ENCODE measurements at places on chromosomes 7 and 10.
A peak's percentile ranks its signal among the peaks of the same experiment; 100 is the strongest.

- DNase-seq, result no peak
Measured at GRCh38 chr10:53619671-53620070, 847.1 kb upstream of the MBL2 start.

DNA sequence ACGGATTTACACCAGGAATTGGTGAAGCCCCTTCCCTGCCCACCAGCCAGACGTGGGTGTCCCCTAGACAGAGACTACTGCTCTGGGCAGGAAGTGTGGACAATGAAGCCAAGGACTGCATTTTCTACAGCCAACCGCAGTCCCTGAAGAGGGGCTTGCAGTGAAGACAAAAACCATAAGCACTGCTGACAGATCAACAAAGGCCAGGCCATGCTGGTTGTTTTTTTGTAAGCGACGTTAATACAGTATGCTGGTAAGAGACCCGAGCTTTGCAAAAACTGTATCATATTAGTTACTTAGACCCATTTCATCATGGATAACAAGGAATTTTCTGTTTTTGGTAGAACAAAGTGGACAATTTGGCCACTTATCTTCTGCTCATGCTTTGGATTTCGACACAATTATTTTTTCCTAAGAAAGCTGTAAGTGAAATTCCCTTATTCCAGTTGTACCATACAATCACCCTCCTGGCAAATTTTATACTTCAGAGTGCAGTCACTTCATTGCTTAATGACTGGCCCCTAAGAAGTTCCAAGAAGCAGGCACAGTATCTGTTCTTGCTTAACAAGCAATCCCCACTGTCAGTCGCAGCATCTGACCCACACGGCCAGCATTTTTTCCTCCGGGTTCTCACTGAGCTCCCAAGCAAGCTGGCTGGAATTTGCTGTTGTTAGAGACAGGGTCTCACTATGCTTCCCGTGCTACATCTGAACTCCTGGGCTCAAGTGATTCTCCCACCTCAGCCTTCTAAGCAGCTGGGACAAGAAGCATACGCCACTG is 163.5 kb downstream of the PARD3 start:
- DNase-seq, result no peak

DNA sequence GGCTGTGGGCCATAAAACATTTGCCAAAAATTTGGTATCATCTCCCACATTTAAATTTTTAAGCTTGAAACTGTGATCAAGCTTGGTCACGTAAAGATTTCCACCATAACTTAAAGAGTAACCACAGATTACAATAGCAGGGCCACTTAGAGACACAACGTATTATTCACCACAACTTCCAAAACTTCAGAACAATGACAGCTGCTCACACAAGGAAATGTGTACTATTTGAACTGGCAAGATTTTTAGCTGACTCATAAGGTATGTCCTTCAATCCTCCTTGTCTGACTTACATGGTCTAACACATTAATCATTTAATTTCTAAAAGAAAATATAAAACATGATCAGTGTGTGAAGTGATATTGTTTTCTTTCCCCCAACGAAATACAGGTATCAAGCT is 234.5 kb downstream of the PARD3 start:
- DNase-seq, result no peak

DNA sequence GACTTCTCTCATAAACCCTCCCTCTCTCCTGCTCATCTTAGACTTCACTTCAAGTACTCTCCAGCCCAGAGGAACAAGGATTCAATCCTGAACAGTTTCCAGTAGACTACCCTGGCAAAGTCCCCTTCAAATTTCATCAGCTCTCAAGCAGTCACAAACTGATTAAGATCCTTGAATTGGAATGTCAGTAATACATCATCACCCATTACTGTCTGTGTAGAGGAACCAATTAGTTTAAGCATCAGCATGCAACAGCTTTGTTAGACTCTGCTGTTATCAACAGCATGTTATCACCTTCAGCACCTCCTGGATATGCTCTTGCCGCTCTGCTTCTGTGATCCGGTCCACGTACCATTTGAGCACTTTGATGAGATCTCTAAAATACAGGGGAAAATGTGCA is 307.0 kb upstream of the IMMP2L start:
- DNase-seq, result no peak

DNA sequence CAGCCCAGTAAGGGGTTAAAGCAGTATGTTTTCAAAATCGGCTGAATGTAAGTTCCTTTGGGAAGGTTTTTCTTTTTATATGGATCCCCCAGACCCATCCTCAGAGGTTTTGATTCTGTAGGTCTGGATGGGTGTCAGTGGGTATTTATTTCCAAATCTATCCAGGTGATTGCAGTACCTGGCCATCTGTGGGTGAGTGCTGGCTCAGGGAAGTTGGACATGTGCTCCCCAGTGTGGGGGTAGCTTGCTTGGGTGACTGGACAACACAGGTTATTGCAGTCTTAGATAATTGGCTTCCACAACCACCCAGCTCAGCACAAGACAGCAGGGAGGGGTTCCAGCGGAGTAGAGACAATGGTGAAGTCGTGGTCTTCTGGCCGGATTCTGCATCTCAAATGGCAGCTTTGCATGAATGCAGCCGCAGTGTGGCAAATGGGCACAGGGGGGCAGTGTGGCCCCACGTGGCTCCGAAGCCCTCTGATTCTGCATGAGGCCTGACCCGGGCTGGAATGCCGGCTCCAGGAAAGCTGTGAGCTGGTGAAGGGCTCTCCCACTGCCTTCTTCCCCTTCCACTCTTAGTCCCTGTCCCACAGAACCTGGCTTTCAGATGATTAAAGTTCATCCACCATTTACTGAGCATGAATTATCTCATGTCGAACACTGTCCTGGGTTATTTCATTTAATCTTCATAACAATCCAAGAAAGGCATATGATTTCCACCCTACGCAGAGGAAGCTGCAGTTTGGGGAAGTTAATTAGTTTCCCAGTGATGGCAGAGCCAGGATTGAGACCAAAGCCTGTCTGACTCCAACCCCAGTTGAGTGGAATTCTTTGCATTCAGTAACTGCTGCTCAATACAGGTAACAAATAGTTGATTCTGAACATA is 64.5 kb upstream of the SYPL1 start:
- DNase-seq, result peak; percentile 56

GRCh38 chr7:110210941-110211608 is 879.9 kb upstream of the LRRN3 start:
- no peak for DNase-seq

DNA sequence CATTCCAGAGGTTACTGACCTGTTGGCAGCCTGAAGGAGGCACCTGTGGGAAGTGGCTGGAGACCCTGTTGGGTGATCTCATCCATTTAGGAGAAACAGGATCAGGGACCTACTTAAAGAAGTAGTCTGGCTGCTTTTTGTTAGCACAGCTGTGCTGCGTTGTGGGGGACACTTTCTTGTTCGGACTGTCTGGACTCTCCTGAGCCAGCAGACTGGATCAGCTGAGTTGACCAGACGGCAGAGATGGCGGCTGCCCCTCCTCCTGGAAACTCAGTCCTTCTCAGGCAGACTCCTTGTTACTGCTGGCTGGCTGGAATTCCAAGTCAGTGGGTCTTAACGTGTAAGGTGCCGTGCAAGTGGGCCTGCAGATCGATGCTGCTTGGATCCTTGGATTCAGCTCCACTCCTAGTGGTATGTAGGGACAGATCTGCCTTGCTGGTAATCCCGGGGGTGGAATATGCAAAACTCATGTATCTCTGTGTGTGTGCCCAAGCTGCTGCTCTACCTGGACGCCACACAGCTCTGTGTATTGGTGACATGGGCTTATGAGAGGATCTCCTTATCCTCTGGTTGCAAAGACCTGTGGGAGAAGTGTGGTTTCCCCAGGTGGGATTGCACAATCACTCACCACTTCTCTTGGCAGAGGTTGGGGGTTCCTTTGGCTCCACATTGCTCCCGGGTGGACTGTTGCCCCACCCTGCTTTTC is 87.3 kb downstream of the CCSER2 start:
- no peak for DNase-seq
